ENCODE measurements at places on chromosomes 16 and 17.

- no peak for DNase-seq
Measured at GRCh38 chr17:10821054-10821453, 16.8 kb downstream of the PIRT start.

DNA sequence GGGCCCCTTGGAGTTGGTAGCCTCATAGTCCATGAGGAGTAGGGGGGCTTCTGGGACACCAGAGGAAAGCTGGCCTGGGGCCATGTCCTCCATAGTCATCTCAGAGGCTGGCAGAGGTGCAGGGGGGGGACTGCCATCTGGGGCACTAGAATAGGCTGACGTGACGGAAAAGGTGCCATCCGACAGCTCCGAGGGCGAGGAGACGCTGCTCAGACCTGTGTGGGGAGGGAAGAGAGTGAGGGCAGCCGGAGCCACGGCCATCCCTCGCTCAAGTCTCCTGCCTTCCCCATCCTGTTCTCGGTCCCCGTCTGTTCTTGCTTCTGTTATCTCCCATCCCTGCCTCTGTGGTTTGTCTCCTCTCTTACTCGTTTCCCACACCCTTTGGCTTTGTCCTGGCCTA lies 4.7 kb upstream of the SPAG7 start:
- no peak for DNase-seq

GRCh38 chr17:80195671-80196529 lies 24.2 kb downstream of the SGSH start:
- DNase-seq = peak; percentile 45

- no peak for DNase-seq
Measured at GRCh38 chr17:19973156-19973555, 4.5 kb downstream of the AKAP10 start.

GRCh38 chr16:75566758-75567255 lies 628 bp downstream of the GABARAPL2 start:
- DNase-seq = no peak

DNA sequence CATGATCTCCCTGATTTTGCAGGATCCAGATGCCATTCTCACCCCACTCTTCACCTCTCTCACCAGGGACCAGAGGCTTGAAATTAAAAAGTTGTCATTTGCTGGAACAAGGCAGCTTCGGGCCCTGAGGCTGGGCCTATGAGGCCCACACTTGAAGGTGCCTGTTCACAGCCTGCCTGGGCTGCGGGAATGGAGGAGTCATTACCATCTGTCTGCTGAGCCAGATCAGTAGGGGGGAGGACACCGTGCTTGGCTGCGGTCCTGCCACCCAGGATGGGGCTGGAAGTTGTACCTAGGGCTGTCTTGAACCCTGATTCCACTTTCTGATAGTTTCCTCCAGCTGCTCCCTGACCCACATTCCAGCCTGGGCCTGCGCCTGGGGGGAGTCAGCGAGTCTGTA lies 208.3 kb upstream of the N4BP1 start:
- DNase-seq = no peak

GRCh38 chr16:64696866-64697265 lies 425.0 kb downstream of the CDH11 start:
- DNase-seq = no peak

DNA sequence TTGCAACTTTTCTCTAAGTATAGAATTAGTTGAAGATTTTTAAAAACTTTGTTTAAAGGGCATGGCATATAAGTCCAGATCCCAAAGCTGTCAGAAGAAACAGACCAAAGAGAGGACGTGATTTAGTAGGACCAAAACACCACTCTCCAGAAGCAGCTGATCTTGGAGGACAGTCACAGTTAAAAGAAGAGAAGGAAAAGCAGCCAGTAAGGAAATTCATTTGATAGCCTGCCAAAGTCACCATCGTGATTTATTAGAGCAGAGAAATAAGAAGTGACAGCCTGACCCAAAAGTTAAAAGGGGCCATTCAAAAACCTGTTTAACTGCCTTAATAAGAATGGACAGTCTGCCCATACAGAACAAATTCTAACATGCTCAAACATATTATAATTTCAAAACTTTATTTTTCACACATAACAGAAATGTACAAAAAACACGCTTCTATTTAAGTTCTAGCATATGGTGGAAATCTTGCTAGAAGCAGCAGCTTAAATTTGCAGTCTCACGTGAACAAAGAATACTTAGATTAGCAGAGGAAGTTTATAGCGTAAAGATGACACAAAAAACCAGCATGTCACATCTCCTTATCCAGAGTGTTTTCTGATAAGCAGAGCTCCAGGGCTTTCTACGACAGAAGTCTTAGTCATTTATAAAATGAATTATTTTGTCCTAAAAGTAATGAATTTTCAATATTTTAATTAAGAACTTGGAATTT lies 37.2 kb downstream of the TXNDC11 start:
- no peak for DNase-seq

- DNase-seq = peak; percentile 50
Measured at GRCh38 chr17:17812211-17813054, 24.4 kb downstream of the SREBF1 start.

- DNase-seq = no peak
Measured at GRCh38 chr16:4008116-4008515, 108.1 kb downstream of the ADCY9 start.
